ENCODE measurements at places on chromosomes 6 and 20.

DNA sequence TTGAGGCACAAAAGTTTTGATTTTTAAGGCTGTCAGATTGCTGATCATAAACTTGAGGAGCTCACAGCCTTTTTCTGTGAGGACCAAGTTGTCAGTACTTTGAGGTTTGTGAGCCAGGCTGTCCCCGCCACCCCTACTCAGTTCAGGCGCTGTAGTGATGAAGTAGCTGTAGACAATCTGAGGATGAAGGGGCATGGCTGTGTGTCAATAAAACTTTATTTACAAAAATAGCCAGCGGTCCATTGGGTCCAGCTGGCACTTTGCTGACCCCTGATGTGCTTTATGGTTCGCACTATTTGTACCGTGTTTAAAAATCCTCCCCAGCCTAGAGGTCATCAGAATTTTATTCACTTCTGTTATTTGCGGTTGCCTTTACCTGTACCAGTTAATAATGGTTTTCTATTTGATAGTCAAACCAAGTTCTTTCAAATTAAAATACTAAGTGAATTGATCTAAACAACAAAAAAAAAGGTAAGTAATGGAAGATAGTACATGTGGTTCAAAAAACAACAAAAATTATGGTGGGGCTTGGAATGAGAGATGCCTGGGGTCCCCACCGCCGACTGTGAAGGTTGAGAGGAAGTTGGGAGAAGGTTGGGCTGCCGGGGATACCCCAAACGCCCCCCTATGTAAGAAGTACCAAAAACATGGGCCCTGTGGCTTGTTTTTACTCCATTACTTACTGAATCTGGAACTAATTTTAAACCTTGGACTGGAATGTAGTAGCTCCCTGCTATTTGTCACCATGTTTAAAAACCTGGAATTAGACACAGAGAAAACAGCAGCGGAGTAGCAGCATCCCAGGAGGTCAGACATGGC, 123.6 kb downstream of the SYCP2 start:
- no peak for DNase-seq

DNA sequence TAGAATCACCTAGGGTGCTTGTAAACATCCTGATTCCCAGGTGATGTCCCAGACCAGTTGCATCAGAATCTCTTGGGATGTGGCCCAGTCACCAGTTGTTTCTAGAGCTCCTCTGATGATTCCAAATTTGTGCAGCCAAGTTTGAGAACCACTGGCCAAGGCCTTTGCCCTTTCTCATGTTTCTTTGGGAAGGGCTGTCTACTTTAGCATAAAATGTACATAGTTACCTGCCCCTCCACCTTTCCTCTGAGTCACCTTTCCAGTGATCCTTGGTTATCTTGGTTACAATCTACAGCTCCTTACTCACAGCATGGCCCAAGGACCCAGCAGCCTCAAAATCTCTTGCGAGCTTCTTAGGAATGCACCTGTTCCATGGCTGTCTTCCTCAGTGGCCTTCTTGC, 266.4 kb upstream of the PRND start:
- DNase-seq, result no peak

DNA sequence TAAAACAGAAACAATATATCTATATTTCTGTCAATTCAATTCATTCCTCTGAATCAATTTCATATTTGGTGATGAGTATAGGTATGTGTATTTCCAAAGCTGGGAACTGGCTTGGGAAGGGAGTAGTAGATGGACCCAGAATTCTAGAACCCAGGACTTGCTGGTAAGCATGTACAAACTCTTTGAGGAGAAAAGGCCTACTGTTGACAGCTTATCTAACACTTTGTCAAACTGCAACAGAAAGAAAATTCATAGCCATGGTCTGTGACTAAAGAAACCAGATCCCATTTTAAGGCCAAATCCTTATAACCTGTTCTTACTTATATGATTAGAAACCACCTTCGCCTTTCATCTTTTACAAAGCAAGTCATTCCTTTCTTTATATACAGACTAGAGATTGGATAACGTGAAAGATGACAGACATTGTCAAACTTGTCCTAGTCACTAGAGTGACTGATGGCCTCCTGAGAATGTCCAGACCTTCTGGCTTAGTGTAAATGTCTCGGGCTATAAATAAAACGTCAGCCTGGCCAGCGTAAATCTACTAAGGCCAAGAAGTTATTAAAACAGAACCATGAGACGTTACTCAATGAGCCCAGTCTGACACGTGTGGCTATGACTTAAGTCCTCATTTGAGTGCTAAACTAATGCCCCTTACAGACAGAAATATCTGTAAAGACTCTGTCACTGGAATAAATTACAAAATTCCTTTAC, 152.3 kb downstream of the ALDH8A1 start:
- no peak for DNase-seq

GRCh38 chr6:10894958-10895357, 8.1 kb downstream of the SYCP2L start:
- DNase-seq, result no peak

- DNase-seq, result no peak
Observed at GRCh38 chr6:38510205-38510604, 129.5 kb downstream of the BTBD9 start.

DNA sequence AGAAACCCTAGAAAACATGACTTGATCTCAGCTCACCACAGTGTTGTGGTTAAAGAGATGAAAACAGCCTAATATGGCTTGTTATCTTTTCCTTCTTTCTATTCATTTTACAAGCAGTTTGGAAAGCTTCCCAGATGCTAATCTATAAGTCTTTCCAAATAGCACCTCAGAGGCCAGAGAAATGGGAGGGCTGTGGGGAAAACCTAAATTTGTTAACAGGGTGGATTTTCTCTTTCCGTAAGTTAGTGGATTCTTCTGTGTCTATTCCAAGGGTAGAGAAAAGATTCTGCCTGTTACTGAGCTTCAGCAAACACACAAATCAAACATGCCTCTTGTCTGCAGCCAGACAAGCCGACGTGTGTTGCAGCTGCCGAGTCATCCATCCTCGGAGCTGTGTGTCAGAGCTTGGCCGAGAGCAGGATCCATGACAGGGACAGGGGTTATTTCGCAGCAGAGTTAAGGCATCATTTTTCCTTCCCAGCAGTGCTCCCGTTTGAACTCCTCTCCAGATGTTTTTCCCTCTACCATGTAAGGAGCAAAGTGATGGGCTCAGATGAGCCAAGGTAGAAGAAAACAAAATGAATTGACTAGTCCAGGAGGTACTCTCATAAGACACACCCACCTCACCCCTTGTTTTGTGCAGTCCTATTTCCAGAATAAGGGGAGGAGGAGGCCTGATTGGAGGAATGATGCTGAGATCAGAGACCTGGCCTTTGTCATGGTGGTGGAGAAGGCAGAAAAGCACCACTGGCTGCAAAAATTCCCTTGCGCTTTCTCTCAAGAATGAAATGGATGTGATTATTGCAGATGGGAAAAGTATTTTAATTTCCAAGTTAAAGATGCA, 560.0 kb downstream of the C6orf118 start:
- no peak for DNase-seq

GRCh38 chr6:31927242-31927862, at the start of gene C2:
Gene C2, plus strand, starts transcription at chr6:31927717. Its CDS starts 36 bp downstream, at chr6:31927753.
- no peak for DNase-seq

DNA sequence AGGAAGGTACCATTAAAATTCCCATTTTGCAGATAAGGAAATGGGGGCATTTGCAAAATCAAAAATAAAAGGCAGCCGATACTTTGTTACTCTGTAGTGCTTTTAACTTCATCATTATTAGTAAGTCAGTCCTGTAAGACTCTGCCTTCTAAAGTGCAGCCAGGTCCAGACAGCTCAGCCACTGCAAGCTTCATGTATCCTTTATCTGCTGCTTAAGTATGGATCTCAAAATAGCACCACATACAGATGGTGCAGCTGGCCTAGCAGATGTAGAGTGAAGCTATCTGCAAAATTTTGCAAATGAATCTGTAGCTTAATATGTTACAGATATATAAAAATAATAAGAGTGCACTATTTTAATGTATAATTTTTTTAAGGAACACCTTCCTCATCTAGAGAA, 53.4 kb downstream of the NUS1 start:
- DNase-seq, result no peak

- no peak for DNase-seq
Observed at GRCh38 chr6:116369540-116369939, 1.2 kb upstream of the DSE start.

GRCh38 chr6:96794980-96795379, 42.3 kb downstream of the GPR63 start:
- DNase-seq, result peak; percentile 11

DNA sequence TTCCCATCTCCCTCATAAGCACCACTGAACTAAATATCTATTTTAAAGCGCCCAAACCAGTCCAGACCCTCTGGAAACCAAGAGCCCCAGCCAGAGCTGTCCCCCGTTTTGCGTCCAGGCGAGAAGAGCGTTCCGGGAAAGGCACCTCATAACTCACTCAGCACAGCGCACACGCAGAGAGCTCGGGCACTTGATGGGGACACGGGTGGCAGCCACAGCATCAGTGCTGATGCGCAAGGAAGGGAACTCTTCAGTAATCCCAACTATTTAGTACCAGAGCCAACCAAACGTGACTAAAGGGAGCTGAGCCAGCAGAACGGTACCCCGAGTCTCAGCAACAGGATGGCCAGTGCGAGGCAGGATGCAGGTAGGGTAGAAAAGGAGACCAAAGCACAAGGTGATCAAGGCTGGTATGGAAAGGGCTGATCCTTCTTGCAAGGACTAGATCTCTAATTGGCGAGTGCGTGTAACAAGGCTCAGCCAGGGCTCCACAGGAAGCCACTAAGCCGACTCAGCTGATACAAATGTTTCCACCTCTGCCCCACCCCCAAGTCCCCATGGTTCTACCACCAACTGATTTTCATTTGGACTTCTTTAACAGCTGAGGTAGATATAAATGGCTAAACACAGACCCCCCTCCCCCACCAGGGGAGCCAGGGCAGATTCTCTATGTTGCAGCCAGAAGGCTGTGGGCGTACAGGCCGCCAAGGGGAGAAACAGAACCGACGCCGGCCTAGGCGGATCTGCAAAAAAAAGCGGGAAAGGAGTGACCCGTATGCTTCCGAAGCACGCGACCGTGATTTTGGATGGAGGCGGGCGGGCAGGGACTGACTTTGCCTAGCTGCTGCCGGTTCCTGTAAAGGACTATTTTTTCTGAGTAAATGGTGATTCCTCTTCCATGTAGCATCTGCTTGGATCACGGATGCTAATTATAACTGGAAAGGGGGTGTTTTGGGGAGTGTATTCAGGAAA, 183.5 kb upstream of the COL21A1 start:
- no peak for DNase-seq

DNA sequence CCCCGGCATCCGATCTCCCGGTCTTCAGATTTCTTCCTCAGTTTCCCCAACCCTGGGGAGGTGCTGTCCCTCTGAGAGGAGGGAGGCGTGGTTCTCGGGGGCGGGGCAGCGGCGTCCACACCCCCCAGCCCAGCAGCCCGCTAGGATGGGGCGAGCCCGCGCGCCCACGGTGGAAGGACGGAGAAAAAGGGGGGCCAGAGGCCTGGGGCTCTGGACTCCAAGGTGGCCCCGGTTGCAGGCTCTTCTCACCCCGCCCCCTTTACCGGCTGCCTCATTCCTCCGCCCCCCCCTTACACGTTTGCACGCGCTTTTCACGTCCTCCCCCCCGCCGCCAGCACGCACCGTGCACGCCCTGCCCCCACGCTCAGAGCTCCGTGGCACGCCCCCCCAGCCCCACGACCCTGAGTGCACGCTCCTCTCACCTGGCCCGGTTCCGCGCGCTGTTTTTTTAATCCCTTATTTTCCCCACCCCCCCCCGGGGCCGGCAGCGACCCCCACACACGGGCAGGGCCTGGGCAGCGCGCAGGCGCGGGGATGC, 402 bp downstream of the ZBTB12 start:
- peak; percentile 68 for DNase-seq

DNA sequence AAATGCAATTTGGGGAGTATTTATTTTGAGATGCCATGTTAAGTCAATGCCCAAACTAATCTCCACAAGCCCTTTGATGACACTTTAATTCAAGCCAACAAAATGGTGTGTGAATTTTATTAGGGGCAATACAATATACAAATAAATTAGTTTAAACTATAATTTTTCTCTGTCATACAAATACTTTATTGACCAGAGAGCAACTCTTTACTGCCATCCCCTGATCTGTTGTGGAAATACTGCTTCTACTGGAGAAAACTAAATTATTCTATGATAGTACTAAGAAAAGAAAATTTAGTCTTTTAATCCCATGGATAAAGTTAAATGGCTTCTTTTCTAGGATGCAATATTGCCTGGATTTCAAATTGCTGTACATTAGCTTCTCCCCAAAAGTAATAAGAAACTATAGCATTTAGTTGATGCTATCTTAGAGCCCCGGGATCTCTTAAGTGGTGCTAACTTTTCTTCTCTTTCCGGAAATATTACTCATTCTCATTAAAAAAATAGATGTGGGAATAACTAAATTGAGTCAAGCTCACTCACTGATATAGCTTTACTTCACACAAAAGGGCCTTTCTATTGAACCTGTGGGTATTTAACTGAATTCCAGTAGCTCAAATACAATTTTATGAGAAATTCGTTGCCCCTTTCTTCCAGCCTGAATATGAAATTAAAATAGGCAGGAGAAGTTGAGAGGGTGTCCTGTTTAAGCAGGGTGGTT, 49.2 kb downstream of the SMPDL3A start:
- DNase-seq, result no peak

DNA sequence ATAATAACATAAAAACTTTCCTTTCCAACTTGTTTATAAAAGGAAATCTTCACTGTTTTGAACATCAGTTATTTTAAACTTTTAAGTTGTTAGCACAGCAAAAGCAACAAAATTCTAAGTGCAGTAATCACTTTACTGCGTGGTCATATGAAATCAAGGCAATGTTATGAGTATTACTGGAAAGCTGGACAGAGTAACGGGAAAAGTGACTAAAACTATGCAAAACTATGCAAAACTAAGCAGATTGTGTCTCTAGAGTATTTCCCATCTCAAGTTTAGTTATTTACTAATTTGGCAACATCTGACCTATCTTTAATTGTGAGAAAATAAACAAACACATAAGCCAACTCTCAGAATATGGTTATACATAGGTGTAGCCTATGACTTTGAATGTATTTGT, 10.9 kb upstream of the ANKEF1 start:
- no peak for DNase-seq

DNA sequence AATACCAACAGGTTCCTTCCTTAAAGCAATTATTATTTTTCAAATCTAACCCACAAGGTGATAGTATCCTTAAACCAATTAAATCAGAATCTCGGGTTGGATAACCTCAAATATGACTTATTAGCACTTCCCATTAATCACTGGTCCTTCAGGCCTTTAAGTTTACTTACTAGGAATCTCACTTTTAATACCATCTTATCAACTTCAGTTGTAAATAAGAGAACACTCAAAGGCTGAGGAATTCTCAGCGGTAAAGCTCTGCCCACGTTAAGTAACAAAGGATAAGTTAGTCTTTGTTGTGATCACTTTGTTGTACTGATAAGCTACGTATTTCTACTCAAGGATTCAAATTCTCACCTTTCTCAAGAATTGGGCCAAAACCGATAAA, 82.0 kb downstream of the OR2B2 start:
- DNase-seq, result peak; percentile 27

All from neural progenitor cell (in vitro differentiated cells).